MV-4-11 (cell line): ENCODE measurements at places on chromosomes 4 and X.
A peak's percentile ranks its signal among the peaks of the same experiment; 100 is the strongest.

- DNase-seq: no peak
These were observed 74.8 kb downstream of the STPG2 start for GRCh38 chr4:98068495-98068894.

DNA sequence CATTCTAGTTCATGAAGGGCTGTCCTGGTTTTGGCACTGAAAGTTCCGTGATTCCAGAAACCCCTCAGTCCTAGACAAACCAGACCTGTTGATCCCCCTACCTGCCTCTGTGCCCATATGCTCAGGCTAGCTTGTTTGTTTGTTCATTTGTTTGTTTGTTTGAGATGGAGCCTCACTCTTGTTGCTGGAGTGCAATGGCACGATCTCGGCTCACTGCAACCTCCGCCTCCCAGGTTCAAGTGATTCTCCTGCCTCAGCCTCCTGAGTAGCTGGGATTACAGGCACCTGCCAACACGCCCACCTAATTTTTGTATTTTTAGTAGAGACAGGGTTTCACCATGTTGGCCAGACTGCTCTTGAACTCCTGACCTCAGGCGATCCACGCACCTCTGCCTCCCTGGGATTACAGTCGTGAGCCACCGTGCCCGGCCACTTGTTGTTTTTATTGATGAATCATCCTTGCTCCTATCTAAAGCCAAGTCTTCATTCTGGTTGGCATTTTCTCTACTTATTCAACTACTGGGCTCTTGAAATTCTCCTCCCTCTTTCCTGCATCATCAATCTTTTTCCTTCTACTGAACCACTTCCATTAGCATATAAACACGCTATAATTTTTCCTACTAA, 86.3 kb upstream of the BMP2K start:
- DNase-seq: no peak

DNA sequence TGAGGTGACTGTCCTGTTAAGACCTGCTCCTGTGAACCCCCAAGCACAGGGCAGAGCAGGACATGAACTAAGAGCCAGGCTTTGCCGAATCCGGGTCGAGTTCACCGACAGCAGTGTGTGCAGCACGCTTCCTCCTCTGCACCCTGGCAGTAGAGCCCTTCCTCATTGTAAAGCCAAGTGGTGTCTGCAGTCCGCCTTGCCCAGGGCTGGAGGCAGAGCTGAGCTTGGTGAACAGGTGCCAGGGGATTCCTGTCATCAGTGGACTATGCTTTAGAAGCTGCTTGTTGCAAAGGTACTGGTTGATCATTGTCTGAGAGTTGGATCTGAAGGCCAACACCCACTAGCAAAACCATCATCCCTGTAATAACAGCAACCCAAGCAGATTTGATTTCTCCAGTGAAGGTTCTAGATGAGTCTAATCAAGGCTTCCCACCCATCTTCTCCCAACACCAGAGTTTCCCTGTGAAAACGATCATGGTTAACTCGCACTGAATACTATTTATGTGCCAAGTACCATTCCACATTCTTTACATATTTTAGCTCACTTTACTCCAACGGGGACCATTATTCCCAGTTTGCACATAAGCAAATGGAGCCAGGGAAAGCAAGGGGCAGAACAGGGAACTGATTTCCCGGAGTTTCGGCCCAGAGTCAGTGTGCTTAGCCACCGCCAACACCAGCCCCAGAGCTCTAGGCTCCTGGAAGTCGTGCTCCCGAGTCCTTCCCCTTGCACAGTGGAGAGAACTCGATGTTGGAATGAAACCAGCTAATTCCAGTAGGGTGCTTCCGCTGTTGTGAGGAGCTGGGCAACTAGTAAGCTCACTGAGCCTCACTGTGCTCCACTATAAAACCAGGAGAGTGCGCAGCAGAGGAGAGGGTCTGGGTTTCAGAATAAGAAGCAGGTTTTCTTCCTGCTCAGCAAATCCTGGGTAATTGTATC, 1.4 kb upstream of the SLC34A2 start:
- peak; percentile 38 for DNase-seq

DNA sequence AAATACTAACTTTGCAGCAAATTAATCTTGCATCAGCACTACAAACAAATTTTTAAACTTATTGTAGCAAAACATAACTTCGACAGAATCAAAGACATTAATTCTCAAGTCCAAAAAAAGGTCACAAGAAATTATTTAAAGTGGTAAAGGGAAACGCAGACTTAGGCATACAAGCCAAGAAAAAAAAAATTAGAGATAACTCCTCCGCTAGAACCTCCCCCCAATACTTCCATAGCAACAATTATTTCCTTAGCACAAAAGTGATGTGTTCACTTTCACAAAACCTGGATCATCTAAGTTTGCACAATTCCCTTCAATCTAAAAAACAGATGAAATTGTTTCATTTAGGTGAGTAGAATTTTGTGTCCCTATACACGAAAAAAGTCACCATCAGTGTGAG, 1.1 kb downstream of the LRBA start:
- no peak for DNase-seq

- DNase-seq: no peak
These were observed 7.9 kb upstream of the PPP3CA start for GRCh38 chr4:101355246-101355645.

DNA sequence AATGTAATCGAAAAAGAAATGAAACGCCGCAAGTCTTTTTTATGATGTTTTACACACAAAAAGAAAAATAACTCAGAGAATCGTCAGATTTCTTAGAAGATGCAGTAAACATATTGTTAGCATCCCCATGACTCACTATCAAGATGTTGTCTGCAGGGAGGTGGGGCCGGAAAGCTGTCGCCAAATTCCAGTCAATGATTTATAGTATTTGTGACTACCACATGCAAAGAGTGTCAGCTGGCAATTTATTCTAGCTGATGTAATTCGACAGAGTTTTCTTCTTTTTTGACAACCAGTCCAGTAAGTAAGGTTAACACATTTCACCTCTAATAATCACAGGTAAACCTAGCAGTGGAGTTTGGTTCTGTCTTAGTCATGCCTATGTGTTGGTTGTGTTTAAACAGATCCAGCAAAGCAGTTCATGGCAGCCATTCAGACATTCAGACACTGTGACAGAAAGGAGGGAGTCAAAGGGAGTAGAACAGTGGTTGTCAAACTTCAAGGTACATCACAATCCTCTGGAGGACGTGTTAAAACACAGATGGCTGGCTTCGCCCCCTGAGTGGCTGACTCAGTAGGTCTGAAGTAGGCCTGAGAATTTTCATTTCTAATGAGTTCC, 19.8 kb upstream of the PPP1R2C start:
- no peak for DNase-seq

DNA sequence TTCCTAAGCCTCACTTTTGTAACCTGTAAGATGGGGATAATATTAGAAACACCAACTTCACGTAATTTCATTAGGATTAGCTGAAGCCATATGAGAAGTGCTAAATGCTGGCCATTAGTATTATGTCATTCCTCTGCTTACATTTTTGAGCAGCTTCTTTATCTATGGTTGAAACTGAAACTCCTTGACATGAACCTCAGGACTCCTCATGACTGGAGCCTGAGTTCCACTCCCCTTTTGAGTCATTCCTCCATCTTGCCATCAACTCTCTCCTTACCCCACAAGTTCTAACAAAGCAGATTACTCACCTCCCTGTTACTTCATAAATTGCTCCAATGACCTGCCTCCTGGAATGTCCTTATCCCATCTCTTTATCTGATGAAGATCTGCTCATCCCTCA, 123.2 kb upstream of the KCNIP4 start:
- peak; percentile 66 for DNase-seq

GRCh38 chr4:107922486-107923473, 8.6 kb upstream of the CYP2U1 start:
- no peak for DNase-seq
